Stimulated activated naive CD8-positive, alpha-beta T cell treated with anti-CD3 and anti-CD28 coated beads, Interleukin-15, Interleukin-2, amounts not matched to agents 100 U/mL and 50 U/mL, for 24 hours (primary cell): ENCODE measurements at places on chromosomes 1 and 21.
A peak's percentile ranks its signal among the peaks of the same experiment; 100 is the strongest.

GRCh38 chr1:3135073-3135702 lies 66.2 kb downstream of the PRDM16 start:
- no peak for DNase-seq

DNA sequence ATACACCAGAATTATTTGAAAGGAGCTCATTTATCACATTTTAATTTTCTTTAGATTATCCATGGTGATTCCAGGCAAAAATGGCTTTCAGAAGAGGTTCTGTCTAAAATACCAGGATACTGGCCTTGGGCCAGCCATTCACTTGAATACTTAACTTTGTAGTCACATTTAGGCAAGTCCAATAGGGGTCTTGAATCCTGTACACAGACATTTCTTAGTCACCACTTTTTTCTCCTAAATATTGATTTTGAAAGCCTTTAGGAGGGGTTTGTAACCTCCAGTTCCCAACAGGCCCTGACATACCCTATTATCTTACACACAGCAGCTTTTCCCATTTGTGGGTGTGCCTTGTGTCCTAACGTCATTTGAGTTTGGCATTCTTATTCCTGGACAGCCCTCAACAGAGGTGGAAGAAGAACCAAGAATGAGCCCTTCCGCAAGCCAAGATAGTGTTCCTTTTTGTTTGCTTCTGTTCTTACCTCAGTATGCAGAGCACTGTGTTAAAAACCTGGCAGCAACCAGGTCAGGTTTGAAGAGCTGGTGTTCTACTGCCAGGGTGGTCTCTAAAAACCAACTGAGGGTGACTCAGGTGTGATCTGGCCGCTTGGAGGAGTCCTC lies 19.5 kb downstream of the MAP3K7CL start:
- no peak for DNase-seq

DNA sequence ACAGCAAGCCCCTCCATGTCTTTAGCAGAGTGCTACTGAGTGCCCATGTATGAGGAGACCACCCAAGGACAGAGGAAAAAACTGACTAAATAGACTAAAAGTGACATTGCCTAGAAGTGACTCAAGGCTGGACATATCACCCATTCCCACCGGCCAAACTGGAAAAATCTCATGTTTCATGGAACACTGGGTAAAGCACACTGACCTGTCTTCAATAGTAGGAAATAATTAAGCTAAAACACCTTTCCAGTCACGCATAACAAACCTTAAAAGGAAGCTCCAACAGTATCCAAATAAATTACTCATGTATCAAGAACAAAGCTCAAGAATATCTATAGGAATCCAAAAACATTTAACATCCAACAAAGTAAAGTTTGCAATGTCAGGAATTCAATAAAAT lies 120.4 kb downstream of the SNX7 start:
- DNase-seq = no peak

- DNase-seq = no peak
Observed at GRCh38 chr1:246343251-246343650, 163.8 kb downstream of the SMYD3 start.

GRCh38 chr1:150021191-150021694 lies 10.7 kb upstream of the OTUD7B start:
- no peak for DNase-seq

DNA sequence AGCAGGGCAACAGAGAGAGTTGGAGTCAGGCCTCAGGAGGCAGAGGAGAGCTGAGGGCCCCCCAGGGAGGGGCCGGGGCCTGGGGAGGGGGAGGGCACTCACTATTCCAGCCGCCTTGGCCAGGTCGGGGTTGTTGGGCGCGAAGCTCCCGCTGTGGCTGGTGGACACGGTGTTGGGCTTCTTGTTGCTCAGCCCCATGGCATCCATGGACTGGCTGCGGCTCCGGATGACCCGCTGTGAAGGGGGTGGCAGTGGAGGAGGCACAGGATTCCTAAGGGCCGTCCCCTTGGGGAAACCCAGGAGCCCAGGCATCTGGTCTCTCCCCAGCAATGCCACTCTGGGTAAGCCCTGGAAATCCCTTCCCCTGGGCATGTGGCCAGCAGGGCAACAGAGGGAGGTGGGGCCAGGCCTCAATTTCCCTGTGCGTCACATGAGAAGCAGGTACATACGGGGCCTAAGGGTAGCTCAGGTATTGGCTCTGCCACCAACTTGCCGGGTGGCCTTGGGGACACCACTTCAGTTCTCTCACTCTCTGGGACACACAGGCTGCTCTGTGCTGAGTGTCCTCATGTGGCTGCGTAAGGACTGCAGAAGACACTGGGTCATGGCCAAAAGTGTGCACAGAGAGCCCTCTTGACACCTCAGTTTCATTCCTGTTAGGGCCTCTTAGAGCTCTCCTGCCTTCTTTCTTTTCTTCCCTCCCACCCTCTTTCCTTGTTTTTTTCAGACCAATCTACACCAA lies 63.0 kb downstream of the RAP1GAP start:
- no peak for DNase-seq

GRCh38 chr1:190809312-190809711 lies 331.6 kb upstream of the BRINP3 start:
- no peak for DNase-seq

- peak; percentile 79 for DNase-seq
Observed at GRCh38 chr1:6148497-6149241, 31.5 kb downstream of the CHD5 start.

DNA sequence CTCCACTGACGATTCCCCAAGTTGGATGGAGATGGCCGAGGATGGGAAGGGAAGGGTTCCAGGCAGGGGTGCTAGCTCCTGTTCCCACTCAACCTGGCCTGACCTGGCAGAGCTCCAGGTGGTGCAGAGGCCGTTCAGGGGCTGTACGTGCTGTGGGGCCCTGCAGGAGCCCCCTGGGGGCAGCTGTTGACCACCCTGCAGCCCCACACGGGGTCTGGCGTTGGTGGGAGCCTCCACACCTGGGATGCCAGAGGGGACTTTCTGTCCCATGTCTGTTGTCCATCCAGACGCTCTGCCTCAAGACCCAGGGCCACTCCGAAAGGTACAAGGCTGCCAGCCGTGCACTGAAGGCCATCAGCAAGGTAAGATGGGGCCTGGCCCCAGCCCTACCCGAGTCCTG lies 20.0 kb downstream of the ARHGEF16 start:
- no peak for DNase-seq

DNA sequence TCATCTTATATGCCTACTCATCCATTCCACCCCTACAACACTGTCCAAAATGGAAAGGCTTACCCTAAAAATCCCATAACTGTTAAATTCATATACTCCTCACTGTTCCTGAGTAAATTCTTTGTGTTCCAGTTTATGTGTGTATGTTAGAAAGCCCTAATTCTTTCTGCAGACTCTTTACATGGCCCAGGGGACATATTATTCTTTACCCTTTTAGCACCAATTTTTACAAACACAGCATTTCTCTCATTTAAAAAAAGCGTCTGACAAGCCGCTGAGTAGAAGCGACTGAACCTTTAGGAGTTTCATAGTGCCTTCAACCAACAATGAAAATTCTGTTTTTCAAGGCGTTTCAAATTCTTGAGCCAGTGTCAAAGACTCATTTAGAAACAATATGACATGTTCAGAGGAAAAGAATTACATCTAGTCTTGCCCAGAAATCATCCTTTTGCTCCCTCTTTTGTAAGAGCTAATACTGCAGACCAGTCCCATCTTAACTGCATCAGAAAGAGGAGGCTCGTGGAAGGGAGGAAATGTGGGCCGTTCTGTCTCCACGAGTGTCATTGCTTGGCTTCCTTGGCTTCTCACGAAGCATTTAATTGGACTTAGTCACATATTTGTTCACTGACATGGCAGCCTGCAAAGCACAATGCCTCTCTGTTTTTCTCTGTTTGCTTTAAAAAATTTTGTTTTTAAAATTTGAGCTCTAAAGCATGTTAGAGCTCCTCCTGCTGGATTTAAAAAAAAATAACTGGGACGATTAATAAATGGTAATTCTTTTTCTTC lies 21.3 kb upstream of the C1orf105 start:
- no peak for DNase-seq

GRCh38 chr1:145995148-145995881 lies 1.1 kb downstream of the TXNIP start:
- no peak for DNase-seq

GRCh38 chr1:113314600-113314999 lies 75.7 kb upstream of the MAGI3 start:
- DNase-seq = no peak

GRCh38 chr1:166840309-166841274 lies 1.3 kb downstream of the POGK start:
- DNase-seq = no peak

DNA sequence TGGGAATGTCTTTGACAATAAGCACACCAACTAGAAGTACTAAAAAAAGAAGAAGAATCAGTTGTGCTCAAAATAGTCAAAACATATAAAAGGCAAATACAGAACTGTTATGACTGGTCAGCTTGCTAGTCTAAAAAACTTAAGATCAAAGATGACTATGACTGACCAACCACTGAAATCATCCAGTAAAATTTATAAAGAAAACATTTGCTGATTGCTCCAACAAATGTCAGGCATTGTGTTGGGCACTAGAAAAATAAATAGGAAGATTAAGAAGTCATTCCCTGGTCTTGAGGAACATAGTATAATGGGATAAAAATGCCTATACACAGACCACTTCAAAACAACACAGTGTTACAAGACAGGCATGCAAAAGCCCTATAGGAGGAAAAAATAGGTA lies 9.3 kb upstream of the ANGPTL3 start:
- no peak for DNase-seq

DNA sequence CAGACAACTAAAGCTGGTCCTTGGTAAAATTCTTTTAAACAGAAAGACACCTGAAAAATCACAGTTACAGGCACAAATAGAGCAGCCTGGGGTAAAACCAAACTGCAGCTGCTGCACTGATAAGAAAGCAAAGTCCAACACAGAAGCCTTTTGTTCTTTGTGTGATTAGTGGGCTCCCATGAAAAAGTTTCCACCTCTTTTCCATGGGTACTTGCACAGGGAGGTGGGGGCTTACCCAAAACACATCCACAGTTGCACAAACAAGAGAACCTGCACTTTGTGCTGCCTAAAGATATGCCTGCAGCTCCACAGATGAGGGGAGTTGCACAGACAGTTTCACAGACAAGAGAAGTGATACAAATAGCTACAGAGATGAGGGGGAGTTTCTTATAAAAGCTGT lies 106.7 kb upstream of the SLC5A9 start:
- DNase-seq = no peak

- no peak for DNase-seq
Observed at GRCh38 chr1:167114725-167115124, 20.9 kb downstream of the STYXL2 start.

GRCh38 chr1:64755361-64755760 lies 10.5 kb downstream of the RAVER2 start:
- DNase-seq = no peak

DNA sequence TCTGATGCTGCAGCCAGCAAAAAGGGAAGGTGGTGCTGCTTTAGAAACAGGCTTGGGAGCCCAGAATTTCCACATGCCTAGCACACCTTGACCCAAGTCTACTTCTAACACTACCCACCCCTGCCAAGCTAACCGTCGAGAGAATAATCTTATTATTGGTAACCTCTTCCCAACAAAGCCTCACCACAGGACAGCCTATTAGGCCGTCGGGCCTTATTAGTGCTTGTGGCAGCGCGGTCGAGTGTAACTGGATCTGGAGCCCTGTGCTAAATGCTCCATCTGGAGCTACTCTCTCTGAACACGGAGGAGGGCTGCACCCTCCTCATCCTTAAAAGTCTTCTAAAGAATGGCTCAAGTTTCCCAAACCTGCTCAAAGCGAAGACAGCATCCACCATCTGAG lies 165.5 kb upstream of the NFIA start:
- no peak for DNase-seq

- DNase-seq = no peak
Observed at GRCh38 chr21:33817663-33818451, 97.7 kb downstream of the ATP5PO start.
